ENCODE measurements at places on chromosomes 7 and 10.

GRCh38 chr10:6445671-6446316 lies 134.3 kb downstream of the PRKCQ start:
- no peak for DNase-seq

DNA sequence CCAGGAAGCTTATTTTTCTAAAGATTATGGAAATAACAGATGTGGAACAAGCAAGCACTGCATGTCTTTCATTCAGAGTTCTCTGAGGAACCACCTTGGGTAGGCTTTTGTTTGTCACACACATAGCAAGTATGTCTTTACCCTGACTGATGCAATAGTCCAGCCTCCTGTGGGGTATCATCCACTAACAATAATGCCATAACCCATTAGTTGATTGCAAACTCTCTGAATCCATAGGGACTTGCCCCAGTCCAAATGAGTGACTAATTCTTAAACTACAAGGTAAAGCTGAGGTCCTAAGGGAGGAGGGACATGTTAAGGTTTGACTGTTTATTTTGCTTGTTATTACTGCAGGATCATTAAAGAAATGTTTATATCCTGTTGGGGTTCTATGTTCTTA lies 151.4 kb upstream of the PRPS1L1 start:
- no peak for DNase-seq

- DNase-seq = no peak
These were observed 161.9 kb downstream of the GRID1 start for GRCh38 chr10:86204421-86205305.

- no peak for DNase-seq
These were observed 15.7 kb downstream of the SLC13A4 start for GRCh38 chr7:135712182-135712782.

DNA sequence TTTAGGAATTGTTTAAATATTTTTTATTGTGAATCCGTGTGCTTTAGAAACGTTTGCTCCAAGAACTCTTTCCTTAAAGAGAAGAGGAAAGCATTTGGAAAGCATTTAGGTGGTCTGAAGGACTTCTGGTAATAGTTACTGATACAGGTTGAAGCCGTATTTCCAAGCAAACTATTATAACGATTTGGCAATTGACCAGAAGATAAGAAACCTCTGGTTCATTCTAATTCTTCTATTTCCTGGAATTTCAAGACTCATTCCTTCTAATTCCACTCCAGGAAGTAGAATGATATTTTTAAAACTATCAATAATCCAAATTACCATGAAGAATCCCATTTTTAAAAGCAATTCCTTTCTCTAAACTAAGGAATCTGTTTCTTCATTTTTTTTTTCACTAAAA lies 158.9 kb upstream of the AGR3 start:
- no peak for DNase-seq

DNA sequence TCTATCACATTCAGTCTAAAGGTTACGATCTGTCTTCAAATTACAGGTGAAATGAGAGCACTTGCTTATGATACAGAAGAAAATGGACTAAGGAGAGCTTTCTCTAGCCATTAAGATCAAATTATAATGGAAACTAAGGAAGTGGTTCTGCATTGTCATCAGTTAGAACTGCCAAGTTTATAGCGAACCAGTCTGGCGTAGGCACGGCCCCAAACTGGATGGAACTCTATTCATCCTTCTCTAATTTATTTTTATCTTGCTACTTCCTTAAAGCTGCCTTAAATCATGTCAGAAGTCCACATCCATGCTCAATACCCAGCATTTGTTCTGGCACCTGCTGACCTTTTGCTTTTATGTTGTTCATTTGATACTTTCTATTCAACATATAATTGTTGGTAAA lies 63.7 kb upstream of the APBB1IP start:
- DNase-seq = no peak

DNA sequence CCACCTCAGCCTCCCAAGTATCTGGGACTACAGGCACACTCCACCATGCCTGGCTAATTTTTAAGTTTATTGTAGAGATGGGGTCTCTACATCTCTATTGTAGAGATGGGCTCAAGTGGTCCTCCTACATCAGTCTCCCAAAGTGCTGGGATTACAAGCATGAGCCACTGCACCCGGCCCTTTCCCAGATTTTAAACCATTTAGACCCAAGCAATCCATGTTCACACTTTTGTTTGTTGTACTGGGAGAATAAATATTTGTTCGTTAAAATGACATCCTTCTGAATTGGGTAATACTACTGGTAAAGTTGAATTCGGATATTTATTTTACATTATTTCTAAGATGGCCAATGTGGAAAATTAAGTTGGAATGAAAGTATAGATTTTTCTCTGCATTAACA lies 52.7 kb downstream of the MINPP1 start:
- no peak for DNase-seq

DNA sequence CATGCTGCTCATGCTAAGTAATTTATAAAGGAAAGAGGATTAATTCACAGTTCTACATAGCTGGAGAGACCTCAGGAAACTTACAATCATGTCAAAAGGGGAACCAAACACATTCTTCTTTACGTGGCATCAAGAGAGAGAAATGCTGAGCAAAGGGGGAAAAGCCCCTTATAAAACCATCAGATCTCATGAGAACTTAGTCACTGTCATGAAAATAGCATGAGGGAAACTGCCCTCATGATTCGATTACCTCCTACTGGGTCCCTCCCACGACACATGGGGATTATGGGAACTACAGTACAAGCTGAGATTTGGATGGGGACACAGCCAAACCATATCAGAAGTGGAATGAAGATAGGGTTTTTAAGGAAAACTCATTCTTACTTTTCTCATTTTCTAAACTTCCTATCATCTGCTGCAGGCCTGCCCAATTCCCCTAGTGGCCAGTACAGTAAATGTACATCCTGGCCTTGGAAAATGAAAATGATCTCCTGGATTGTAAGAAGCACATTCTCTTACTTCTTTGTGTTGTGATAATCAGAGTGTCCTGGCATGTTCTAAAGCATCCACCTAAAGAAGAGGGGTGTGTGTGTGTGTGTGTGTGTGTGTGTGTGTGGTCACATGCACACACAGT lies 421.5 kb downstream of the LRMDA start:
- no peak for DNase-seq

- no peak for DNase-seq
These were observed 313.1 kb downstream of the SKIDA1 start for GRCh38 chr10:21212348-21212747.

- no peak for DNase-seq
These were observed 2.8 kb downstream of the TDRD1 start for GRCh38 chr10:114181971-114182370.

- DNase-seq = no peak
These were observed 27.3 kb downstream of the RALA start for GRCh38 chr7:39650676-39651075.

DNA sequence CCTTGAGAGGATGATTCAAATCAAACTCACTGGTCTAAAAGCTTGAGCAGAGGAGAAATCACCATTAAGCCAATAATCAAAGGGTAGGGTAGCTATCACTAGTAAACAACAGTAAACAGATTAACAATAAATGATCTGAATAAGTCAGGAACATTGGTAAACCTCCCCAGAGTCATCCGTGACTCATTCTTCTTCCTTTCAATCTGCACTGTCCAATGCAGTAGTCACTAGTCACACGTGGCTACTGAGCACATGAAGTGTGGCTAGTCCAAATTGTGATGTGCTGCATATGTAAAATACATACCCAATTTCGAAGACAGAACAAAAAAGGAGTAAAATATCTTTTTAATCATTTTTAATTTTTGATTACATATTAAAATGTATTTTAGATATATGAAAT lies 64.0 kb downstream of the ERCC6 start:
- DNase-seq = no peak

DNA sequence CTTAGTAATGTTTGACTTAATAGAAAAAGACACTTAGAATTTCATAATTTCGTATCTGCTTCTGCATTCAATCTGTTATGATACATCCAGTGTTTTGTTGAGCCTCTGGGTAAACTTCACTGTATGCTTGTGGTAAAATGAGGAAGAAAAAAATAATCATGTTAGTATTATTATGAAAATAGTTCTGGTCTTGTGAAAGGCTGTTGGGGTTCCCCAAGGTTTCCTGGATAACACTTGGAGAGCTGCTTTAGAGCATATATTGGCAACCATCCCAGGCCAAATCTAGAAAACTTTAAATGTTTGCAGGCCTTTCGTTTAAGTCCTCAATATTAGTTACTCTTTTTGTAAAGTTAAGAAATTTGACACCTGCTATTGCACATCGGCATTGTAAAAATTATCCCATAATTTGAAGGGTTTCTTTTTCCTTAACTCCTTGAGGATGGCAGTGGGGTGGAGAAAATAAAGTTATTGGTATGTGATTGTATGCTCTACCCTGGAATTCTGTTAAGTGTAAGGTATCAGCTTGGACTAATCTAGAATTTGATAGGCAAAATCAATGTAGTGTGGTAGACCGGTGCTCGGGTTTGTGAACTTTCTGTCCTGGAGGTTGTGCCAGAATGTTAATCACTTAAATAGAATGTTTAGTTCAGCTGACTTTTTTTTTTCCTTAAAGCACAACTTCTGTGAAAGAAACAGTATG lies 54.5 kb downstream of the WAC start:
- no peak for DNase-seq

- no peak for DNase-seq
These were observed 57.6 kb downstream of the MEOX2 start for GRCh38 chr7:15628876-15629275.

- no peak for DNase-seq
These were observed 122.9 kb upstream of the MYO3A start for GRCh38 chr10:25811052-25811685.

DNA sequence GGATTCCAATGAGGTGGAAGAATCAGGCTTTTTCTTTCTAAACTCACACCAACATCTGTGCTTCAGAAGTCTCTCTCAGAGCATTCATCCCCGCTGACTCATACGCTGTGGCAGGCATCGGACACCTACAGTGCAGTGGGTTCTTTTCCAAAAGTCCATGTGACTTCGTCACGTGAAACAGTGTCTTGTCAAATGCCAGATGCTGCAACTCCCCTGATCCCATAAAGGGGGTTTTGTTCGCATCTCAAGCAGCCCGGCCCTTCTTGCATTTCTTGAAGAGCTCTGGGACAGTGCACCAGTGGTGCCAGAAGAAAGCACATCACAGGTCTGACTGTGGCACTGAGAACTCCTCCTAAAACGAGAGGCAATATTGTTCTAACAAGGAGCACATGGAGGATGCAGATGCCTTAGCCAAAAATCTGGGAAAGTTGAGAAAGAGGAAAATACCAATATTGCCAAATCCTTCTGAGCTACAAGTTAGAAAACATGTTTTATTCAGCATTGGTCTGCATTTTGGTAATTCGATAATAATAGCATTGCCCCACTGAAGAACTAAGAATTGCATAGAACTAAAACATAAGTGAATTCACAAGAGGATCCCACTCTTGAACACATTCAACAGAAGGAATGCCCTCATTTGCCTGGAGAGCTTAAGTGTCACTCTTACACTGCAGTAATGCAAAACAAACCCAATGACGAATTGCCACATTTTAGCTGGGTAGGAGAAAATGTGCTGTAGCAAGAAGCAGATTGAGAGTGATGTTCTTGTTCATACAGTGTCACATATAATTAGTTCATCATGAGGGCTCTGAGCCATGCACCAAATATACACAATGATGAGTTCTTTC lies 204.4 kb downstream of the CXCL12 start:
- DNase-seq = no peak

DNA sequence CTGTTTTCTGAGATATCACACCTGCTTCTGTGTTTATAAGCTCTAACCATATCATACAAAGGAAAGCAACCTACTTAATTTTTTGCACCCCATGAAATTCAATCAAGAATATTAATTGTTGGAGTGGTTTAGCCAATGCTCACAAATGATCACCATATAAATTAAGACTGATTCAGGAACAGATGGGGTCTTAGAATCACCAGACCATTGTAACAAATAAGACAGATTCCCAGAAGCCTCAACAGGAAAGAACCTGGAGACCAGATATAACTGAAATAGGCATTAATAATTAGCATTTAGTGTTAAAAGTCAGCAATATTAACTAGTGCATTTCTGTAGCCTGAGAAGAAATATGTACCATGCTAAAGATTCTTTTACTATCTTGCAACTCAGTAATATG lies 73.6 kb downstream of the SLC13A1 start:
- DNase-seq = no peak

DNA sequence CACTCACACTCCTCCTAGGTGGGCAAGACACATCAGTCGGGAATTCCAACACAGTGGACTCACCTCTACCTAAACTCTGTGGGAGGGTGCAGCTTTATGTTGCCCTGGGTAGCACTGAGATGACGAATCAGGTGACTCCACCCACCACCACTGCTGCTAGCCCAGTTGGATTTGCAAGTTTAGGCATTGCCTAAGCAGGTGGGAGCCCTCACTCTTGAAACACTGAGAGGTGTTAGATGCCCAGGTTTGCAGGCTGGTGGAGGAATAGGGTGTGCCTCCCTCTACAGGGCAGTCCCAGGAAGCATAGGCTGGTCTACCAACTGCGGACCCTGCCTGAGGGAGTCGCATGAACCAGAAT lies 708.9 kb downstream of the POM121L12 start:
- no peak for DNase-seq

GRCh38 chr7:121824276-121824675 lies 48.7 kb upstream of the PTPRZ1 start:
- no peak for DNase-seq

GRCh38 chr7:45909561-45909960 lies 11.5 kb downstream of the IGFBP3 start:
- no peak for DNase-seq

GRCh38 chr7:81937091-81937490 lies 167.2 kb upstream of the HGF start:
- no peak for DNase-seq

GRCh38 chr10:19668116-19668515 lies 148.1 kb upstream of the PLXDC2 start:
- DNase-seq = no peak

DNA sequence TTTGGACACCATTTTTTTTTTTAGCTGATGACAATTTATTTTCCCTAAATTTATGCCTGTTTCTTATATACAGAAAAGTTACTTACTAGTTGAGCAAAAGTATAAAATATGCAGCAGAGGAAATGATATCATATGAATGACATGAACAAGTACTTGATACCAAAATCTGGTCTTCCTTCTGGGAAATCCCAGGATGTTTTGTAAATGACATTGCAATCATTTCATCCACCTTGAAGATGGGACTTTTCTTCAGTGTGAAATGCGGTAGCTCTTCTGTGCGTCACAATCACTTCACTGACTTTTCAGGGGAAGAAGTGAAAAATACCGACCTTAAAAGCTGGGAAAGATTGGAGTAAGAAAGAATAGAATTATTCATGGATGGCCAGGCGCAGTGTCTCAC lies 23.8 kb downstream of the C1QL3 start:
- DNase-seq = no peak

DNA sequence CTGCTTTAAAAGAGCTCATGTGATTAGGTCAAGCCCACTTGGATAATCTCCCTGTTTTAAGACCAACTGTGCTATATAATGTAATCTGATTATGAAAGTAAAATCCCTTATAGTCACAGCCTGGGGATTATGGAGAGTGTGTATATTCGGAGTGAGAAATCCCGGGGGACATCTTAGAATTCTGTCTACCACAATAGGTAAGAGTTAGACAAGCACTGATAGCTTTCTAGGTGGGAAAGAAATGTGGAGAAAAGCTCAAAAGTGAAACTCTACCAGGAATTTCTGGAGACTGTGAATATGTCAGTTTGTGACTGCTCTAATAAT lies 2.9 kb upstream of the VCL start:
- DNase-seq = no peak

GRCh38 chr7:140403878-140404564 lies at the start of gene RAB19:
TSS of gene RAB19 (plus strand) at chr7:140404058. CDS start at chr7:140407647, 3,589 bp downstream.
- no peak for DNase-seq

Data from cerebellar nuclear complex (tissue), 1 donor.